ENCODE measurements at places on chromosomes 2 and 18. TPM values are rescaled to one million over a fixed set of nuclear protein-coding genes. Genes with fewer than 3 reads are reported as not detected.
A peak's percentile ranks its signal among the peaks of the same experiment; 100 is the strongest.

LOXHD1 gene
- not detected for total RNA-seq

NYAP2 gene
- not detected for total RNA-seq

CFAP65 gene
- not detected for total RNA-seq

ABCG8 gene
- total RNA-seq, result not detected

ABCG5 gene
- total RNA-seq, result not detected

- peak; percentile 76 for DNase-seq
Measured at GRCh38 chr2:205822579-205822978, 140.3 kb downstream of the NRP2 start.

DNA sequence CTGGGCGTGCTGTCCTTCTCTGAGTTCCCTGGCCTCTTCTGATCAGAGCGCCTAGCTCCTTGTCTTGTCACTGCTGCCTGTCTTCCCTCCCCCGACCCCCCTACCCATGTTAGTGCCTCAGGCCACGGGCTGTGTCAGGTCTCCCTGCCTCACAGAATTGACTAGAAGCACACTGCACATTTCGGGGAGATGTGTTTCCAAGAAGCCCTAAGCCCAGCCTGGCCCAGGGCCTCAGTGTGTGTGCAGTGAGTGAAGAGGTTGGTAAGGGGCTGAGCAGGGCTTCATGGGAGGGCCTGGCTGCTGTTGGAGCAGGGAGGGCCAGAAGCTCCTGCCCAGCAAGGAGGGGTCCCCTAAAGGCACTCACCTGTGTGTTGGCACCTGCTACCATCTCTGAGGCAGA lies 13.1 kb downstream of the KCNF1 start:
- DNase-seq, result no peak

GRCh38 chr2:111659361-111660333 lies 224.3 kb downstream of the ANAPC1 start:
- DNase-seq, result peak; percentile 71

Data from HFFc6 (cell line).